ENCODE measurements at places on chromosomes 1 and 21.
A peak's percentile ranks its signal among the peaks of the same experiment; 100 is the strongest.

DNA sequence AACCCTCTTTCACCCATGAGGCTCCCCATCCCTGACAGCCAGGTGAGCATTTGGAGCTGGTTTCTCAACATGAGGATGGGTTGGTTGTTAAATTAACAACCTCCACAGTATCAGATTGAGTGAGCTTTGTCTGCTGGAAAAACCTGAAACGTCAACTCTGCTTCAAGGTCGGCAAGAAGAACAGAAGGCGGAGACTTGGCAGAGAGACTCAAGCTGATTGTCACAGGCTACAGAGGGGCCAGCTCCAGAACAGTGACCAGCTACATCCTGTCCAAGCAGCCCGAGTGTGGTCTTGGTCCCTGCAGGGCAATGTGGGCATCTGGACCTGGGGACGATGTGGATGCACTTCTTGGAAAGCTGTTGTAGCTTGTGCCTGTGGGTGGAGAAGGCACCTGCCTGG is 36.6 kb upstream of the TMEM51 start:
- no peak for DNase-seq

- no peak for DNase-seq
Measured at GRCh38 chr1:236774926-236775325, 20.2 kb upstream of the MTR start.

- no peak for DNase-seq
Measured at GRCh38 chr1:99600782-99601181, 45.1 kb upstream of the PALMD start.

- DNase-seq, result no peak
Measured at GRCh38 chr1:164479242-164479641, 79.7 kb upstream of the PBX1 start.

DNA sequence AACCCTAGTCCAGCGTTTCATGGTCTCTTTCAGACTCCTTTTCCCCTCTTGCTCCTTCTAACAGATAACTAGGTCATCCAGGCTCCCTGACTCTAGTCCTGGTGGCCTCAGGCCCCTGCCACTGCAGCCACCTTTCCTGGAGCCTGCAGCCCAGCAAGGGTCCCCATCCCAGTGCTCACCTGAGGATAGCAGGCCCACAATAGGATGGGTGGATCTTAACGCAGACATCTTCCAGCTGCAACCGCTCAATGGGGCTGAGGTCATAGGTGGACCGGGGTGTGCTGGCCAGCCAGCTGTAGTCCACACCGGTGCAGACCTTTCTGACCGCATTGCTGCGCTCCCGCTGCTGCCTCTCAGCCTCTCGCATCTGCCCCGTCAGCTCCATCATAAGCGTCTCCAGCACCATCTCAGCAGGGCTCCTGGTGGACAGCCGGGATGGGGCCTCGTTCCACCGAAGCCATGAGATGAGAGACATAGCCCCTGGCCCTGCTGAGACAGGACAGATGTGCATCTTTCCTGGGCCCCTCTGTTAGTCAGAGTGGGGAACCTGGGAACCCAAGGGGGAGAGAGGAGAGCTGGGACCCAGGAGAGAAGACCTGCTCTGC is 10.9 kb downstream of the RD3 start:
- DNase-seq, result no peak

GRCh38 chr1:4614371-4615137 is 39.9 kb upstream of the AJAP1 start:
- DNase-seq, result no peak

- DNase-seq, result no peak
Measured at GRCh38 chr1:17007121-17007520, 4.6 kb downstream of the ATP13A2 start.

DNA sequence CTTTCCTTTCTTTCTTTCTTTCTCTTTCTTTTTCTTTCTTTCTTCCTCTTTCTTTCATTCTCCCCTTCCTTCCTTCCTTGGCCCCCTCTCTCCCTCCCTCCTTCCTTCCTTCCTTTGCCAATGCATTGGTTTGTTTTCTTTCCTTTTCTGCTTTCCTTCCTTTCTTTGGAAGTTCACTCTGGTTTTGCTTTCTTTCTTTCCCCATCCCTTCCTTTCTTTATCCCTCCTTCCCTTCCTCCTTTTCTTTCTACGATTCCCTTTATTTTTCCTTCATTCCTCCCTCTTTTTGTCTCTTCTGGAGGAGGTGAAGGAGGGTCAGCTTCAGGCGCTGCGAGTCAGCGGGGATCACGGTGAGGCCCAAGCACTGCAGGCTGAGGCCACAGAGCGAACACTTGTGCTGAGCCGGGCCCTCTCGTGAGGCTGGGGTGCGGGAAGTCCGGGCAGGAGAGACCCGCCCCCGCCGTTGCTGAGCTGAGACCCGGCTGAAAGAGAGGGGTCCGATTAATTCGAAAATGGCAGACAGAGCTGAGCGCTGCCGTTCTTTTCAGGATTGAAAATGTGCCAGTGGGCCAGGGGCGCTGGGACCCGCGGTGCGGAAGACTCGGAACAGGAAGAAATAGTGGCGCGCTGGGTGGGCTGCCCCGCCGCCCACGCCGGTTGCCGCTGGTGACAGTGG is 1.5 kb downstream of the SIM2 start:
- DNase-seq, result no peak

DNA sequence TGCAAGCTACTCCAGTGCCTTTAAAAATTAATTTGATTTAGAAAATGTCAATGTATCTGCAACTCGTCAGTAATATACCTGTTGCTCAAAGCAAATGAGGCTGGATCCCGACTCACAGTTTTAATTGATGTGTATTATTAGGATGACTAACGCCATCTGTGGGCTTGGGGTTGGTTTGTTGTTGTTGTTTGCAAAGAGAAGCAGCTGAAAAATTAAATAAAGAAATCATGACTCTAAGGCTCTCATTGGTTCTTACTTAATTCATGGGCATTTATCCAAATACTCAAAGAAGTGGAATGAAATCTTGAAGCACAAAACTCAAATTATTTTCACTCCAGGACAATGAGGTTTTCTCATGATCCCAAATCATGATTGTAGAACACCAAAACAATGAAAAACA is 46.4 kb downstream of the SEC16B start:
- no peak for DNase-seq

DNA sequence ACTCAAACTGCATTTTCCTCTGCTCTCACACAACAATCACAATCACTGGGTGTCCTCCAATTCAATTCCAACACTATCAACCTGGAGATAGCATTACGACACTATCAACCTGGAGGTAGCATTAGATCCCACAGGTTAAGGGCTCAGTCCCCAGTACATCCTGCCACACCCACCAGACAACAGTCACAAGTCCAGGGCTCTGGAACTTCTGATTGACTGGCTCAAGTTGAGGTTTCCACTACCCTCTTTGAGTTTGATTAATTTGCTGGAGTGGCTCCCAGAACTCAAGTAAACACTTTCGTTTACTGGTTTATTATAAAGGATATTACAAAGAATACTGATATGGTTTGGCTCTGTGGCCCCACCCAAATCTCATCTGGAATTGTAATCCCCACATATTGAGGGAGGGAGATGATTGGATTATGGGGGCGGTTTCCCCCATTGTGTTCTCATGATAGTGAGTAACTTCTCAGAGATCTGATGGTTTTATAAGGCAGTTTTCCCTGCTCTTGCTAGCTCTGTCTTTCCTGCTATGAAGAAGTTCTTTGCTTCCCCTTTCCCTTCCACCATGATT is 49.6 kb upstream of the ARHGAP29 start:
- DNase-seq, result no peak

GRCh38 chr1:29696656-29697390 is 460.5 kb downstream of the PTPRU start:
- DNase-seq, result no peak

GRCh38 chr1:110463725-110464124 is 12.8 kb downstream of the PROK1 start:
- DNase-seq, result no peak

GRCh38 chr1:36919491-36920145 is 114.7 kb downstream of the GRIK3 start:
- DNase-seq, result no peak

GRCh38 chr1:112674986-112675727 is 698 bp downstream of the MOV10 start:
- peak; percentile 32 for DNase-seq

GRCh38 chr1:12715896-12716437 is at the start of gene AADACL3:
AADACL3 (plus strand) TSS chr1:12716110; CDS start chr1:12716177, 67 bp downstream.
- DNase-seq, result no peak

DNA sequence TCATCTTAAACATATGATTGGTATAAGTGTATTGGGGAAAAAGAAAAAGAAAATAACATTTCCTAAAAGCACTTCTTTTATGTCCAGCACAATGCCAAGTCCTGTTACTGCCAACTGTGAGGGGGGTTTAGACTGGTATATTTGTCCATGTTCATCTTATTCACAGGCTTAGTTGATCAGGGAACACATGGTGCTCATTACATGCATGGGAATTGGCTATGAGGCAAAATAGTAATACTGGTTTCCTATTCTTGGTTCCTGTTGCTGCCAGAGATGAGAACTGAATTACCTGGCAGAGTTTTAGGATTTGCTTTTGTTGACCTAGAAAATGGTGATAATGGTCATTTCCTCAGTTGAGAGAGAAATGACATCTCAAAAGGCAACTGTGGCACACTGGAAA is 398.8 kb downstream of the DUSP10 start:
- DNase-seq, result no peak

DNA sequence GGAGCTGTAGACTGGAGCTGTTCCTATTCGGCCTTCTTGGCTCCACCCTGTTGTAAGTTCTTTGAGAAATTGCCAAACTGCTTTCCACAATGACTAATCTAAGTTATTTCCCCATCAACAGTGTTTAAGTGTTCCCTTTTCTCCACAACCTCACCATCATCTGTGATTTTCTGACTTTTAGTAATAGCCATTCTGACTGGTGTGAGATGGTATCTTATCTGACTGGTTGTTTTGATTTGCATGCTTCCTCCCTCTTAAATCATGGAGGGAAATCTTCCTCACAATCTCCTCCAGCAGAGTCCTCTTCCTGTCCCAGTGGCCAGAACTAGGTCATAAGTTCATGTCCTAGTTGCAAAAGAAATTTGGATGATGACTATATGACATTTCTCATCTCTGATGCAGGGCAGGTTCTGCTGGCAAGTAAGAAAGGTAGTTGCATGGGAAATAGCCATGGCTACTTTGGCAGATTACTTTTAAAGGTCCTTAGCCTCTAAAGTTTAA is 294.0 kb downstream of the LRRC40 start:
- no peak for DNase-seq

DNA sequence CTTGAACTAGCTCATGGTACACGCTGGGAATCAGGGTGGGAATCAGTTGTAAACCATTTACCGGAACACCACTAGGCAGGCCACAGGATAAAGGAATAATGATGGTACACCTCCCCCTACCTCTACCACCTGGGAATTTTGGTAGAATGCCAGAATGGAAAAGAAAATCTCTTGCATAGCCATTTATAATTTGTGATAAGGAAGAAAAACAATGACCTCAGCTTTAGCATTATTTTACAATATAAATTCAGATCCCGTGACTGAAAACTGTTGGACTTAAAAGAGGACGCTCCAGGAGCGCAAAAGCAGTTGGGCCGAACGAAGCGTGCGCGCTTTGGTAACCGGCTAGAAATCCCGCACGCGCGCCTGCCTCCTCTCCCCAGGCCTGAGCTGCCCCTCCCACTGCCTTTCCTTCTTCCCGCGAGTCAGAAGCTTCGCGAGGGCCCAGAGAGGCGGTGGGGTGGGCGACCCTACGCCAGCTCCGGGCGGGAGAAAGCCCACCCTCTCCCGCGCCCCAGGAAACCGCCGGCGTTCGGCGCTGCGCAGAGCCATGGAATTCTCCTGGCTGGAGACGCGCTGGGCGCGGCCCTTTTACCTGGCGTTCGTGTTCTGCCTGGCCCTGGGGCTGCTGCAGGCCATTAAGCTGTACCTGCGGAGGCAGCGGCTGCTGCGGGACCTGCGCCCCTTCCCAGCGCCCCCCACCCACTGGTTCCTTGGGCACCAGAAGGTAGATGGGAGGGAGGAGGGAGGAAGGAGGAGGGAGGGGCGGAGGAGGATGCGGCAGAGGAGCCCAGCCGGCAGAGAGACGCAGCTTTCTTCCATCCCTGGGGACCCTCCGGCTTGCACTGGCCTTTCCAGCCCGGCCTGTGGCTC is at the start of gene CYP4X1:
CYP4X1 (plus strand) TSS at position 402 of the 873 bp plus-strand sequence; CDS start at position 551, 149 bp downstream.
- DNase-seq, result peak; percentile 39

DNA sequence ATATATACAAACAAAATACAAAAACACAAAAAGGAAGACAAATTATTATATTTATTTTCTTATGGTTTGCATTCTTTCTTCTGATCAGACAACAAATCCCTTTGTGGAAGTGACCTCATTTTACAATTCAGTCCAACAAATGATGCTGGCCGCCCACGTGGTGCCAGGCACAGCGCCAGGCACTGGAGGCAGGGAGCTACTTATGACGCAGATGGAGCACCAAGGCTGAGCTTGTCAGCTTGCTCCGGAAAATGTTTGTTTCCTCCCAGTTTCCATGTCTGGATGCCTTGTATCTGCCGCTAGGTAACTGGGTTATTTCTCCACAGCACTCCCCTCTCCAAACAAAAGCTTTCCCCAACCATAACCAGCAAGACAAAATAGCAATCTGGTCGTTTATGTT is 30.7 kb upstream of the CD34 start:
- peak; percentile 80 for DNase-seq

- DNase-seq, result no peak
Measured at GRCh38 chr1:204578867-204579664, 62.9 kb downstream of the MDM4 start.

DNA sequence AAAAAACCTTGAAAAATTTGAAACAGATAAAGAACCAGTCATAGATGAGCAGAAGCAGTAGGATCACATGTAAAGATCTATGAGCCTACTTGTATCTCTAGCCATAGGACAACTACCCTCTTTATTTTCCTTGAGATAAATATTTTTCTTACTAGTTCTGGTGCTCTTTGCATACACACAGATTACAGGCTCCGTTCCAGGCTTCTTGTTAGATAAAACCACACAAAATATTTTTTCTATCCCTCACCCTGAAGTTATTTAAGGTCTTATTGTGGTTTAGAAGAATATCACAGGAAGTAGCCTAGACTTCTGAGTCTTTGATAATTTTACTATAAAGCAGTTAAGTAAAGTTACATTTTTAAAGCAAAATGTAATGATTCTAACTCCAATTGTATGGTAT is 512.2 kb downstream of the NEGR1 start:
- no peak for DNase-seq

DNA sequence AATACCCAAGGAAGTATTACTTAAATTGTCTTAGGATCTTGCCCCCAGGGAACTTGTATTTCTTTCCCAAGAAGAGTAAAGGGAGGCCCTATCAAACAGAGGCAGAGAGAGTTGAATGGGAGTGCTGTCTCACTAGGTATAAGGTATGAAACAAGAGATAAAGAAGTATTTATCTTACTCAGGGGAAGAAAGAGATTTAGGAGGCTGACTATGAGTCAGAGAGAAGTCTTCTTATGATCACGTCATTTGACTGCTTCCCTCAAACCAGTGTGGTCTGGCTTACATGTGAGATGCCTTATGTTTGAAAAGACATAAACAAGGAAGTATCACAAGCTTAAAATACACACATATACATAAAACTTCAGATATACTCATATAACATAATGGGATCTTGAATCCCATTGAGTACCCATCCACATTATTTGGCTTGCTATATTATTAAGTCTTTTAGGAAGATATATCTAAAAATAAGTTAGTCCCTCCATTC is 29.6 kb downstream of the DUSP10 start:
- no peak for DNase-seq

- no peak for DNase-seq
Measured at GRCh38 chr1:43796111-43796581, 88.8 kb downstream of the ST3GAL3 start.
